Nephron progenitor cell (in vitro differentiated cells): ENCODE measurements at places on chromosomes 3 and 15.

DNA sequence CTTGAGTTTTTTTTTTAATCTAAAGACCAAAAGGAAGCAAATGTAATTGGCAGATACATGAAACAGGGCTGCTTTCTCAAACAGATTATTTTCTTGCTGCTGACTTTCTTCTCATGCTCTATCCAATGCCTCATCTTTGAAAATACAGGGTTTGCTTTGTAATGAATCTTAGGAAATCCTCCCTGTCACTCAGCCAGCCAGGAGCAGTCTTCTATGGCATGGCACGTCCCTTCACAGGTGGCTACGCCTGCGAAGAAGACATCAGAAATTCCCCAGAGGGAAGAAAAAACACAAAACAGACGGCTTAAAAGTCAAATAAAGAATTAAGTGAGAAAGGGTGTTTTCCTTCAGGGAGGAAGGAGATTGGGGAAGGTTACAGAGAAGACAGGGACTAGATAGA, 242.5 kb downstream of the IGSF11 start:
- no peak for DNase-seq

- no peak for DNase-seq
Observed at GRCh38 chr15:93449798-93450197, 360.8 kb upstream of the RGMA start.

DNA sequence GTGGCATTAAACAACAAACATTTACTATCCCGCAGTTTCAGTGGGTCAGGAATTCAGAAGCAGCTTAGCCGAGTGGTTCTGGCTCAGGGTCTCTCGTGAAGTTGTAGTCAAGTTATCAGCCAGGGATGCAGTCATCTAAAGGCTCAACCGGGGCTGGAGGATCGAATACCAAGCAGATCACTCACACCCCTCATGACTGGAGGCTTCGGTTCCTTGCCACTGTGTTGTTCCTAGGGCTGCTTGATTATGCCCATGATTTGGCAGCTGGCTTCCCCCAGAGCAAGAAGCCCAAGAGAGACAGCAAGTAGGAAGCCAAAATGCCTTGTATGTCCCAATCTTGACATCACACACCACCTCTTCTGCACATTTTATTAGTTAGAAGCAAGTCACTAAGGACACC, 33.9 kb upstream of the CDCP1 start:
- no peak for DNase-seq

DNA sequence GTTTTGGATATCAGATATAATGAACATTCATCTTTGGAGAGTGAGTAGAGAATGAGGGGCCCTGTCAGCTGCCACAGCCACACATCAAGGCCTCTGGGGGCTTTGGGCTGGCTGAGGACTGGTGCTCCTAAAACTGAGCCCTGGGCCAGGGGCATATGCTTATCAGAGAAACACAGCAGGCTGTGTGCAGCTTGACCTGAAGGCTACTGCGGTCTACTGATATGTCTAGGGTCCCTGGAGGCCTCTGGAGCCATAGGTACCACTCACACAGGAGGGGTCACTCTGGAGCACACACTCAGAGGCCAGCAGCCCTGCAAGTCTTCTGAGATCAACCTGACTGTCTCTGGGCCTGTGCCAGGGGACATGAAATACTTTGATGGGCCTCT, 7.6 kb downstream of the TF start:
- no peak for DNase-seq

- peak; percentile 22 for DNase-seq
Observed at GRCh38 chr15:61069394-61070075, 159.6 kb downstream of the RORA start.

- DNase-seq = no peak
Observed at GRCh38 chr3:182041668-182042291, 330.1 kb downstream of the SOX2 start.
